ENCODE measurements at places on chromosomes 4 and X.

DNA sequence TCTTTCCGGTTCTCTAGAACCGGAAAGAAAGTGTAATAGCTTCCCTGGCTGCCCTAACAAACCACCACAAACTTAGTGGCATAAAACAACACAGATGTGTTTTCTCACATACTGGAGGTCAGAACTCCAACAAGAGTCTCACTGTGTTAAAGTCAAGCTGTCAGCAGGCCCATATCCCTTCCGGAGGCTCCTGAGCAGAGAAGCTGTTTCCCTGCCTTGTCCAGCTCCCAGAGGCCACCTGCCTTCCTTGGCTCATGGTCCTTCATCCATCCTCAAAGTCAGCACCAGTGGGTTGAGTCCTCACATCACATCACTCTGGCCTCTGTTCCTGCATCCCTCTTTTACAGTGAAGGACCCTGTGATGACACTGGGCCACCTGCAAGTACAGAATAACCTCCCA, 49.8 kb upstream of the HMX1 start:
- DNase-seq, result no peak

DNA sequence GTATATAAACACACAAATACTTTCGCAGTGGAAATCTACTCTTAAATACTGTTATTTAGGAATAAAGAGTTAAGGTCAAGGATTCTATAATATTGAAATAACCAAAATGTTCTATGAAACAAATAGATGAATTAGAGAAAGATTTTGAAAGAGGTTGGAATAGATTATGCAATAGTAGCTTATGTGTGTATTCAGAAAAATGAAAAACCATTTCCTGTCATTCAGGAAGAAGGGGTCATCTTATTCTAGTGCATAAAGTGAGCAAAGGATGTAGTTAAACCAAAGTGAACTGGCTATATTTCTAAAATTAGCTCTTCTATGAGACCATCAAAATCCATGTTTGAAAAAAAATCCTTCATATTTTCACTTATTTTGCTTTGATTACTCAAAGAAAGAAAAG, 30.0 kb upstream of the MYOZ2 start:
- no peak for DNase-seq

GRCh38 chrX:40897718-40898270, 162.5 kb upstream of the MED14 start:
- no peak for DNase-seq

DNA sequence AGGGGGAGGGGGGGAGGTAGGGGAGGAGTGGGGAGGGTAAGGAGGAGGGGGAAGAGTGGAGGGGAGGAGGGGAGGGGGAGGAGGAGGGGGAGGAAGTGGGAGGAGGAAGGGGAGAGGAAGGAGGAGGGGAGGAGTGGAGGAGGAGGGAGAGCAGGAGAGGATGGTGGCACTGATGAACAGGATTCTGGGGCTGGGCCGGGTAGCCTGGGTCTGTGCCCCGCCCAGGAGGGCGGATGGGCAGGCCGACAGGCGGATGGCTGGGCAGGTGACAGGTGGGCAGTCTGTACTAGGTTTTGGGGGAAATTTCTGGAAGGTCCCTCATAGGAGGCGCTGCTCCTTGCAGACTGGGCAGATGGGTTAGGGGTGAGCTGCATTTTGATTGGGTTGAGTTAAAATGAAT, 66.0 kb upstream of the ADRA2C start:
- no peak for DNase-seq

GRCh38 chr4:93855926-93856325, 27.4 kb downstream of the ATOH1 start:
- no peak for DNase-seq

DNA sequence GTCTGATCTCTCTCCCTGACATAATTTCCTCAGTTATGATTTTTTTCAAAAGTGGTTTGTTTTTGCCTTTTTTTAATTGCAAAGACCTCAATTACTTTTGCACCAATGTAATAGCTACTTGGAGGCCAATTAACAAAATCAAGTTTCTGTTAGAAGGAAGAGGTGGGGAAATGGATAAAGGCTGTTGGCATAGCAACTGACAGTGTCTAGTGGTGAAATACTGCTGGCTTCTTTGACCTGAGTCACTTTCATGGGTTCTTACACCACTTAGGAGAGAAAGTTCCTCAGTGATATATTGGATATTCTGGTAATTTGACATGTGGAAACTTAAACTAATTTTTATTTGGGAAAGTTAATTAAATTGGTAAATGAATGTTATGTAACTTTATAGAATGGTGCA, 26.5 kb upstream of the ATP8A1 start:
- DNase-seq, result no peak

- DNase-seq, result no peak
These were observed 51.8 kb upstream of the ENPEP start for GRCh38 chr4:110424144-110424543.

DNA sequence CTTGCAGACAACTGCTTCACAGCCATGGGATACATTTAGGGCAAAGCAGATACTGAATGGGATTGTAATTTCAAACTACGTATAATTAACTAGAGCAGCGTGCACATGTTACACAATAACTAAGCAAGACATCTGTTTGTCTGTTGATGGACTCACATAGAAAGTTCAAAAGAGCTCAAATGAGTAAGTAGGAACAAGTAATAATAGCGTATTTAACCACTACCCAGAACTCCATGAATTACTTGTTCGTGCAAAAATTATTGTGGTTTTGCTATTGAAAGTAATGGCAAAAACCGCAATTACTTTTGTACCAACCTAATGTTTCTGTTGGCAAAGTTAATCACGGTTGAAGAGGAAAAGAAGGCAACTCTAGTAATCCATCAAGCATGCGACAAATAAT, 825.4 kb downstream of the PCDH18 start:
- DNase-seq, result no peak
